Uterus (tissue), 4 donors: ENCODE measurements at places on chromosomes 5 and 9. TPM values are rescaled to one million over a fixed set of nuclear protein-coding genes. Genes with fewer than 3 reads are reported as not detected.

DNA sequence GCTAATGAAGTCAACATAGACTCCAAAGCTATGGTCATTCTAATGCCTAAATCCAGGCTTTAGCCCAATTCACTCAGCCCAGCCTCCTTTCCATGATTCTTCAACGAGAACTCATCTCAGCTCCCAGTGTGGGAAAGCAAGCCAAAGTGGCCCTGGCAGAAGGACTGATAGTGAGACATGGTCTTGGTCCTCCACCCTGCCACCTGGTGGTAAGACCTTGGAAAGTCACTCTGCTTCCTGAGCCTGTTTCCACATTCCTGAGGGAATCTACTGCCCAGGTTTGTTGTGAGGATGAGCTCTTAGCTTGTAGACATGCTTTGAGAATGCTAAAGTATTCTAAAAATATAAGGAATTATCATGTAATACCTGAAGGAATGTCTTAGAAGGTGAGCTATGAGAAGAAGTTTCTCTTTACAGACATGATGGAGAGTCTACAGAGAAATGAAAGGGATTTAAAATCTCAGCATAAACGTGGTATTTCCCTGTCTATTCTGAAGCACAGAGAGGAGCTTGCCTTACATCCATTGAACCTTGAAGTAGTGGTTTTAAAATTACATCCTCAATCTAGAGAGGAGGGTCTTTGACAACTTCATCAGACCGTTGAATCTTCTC, 173.5 kb downstream of the TRIM32 start:
- peak; percentile 32 for DNase-seq

DNA sequence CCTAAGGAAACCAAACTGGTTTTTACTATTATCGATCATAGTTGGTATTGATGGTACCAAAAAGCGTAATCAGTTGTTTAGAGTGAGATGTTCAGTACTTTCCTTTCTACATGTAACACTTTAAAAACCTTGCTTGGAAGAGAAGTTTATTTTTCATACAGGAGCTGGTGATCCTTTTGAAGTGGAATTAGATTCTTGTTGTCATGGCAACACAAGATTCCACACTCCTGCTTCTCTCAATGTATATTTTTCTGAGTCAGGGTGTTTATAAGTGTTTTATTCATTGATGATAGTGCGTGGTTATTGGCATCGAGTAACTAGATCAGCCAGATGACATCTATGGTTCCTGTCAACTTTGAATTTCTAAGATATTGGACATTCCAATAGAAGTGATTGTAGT, 181.1 kb upstream of the CHD1 start:
- no peak for DNase-seq

DNA sequence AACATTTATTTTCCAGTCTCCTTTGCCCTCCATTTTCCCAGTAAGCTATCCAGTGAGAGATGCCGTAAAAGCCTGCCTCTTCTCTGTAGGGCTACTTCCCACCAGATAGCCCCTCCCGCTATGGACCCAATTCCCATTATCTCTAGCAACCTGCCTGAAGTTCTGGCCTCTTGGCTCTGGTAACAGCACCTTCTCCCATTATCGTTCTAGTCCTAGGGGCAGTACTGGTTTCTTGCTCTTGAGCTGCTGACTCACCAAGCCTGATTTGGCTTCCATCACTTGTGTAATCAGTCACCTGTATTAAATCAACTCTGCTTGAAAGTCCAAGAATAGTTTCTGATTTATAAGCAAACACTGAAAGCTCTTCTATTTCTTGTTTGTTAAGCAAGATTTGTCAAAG, 42.8 kb upstream of the PARP8 start:
- no peak for DNase-seq

DNA sequence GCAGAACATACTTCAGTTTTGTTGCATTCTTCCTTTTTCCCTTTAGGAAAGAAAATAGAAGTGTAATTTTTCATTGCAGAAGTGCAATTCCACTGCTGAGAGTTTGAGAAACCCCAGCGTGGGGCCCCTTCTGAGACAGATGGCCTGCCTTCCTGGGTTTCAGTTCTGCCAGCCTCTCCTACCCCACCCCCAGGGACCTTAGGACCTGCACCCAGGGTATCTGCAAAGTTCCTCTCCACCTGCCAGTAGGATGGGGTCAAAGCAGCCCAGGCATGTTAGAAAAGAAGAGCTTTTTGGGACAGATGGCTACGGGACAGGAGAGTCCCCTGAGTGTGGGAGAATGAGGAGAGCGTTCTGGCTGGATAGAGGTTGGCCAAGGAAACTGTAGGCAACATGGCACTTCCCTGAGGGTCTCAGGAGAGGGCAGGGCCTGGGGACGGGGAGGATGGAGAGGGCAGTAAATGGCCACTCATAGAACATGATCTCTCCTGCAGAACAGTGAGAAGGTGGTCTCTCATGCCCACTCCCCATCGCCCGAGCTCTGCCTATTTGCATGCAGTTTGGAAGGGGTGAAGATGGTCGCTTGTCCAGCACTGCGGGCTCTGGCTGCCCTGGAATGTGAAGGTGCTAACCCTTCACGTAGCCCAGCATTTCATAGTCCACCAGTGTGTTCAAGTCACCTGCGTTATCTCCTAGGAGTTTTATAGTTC, at the start of gene TIFAB:
TIFAB (minus strand) TSS at position 31 of the 710 bp plus-strand sequence. CDS start 2,412 bp downstream, outside the sequence.
- no peak for DNase-seq

DNA sequence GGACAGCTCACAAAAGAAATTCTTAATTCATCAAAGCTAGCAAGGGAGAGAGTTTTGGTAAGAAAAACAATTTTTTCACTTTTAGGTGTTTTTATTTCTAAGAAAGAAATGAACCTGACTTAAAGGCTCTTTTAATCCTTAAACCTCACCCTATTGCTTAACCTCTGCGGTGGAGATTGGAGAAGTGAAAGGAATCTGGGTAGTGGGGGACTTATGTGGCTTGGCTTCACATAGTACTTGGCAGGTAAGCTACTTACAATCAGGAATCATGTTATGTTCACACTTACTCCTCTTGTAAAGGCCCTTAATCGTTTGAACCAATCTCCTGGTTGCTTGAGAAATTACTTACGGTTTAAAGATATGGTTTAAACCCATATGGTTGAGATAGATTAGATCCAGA, 104.8 kb downstream of the ISOC1 start:
- no peak for DNase-seq

DNA sequence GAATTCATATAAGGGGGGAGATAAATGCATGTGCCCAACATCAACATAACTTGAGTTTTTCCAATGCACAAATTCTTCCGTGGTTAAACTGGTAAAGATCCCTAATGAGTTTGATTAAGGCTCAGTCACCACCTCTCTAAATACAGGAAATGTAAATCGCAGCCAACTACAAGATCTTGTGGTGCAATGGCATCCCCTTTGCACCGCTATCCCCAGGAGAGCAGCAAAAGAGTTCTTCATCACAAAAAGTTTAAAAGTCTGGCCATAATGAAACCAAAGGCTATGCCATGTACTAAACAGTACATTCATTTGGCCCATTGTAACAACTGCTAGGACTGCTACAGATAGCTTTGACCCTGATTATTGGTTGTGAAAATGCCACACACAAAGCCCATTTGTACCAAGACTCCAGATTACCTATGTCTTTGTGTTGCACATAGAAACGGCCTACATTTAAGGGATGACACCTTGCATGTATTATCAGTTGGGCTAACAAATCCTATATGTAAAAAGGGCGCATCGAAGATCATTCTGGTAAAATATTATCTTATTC, 44.5 kb downstream of the ZNF608 start:
- DNase-seq, result no peak

- no peak for DNase-seq
Measured at GRCh38 chr5:132748522-132749000, 1.3 kb downstream of the CCNI2 start.

- no peak for DNase-seq
Measured at GRCh38 chr5:37869216-37869615, 29.4 kb upstream of the GDNF start.

TAF11L10 gene
- total RNA-seq, result not detected

LHFPL2 gene
- 127 TPM for total RNA-seq

DEPDC1B gene
- total RNA-seq, result 8.2 TPM

PCDHAC2 gene
- 7.1 TPM for total RNA-seq

GPR151 gene
- not detected for total RNA-seq
